ENCODE measurements at places on chromosomes 7 and 10.

- no peak for DNase-seq
Observed at GRCh38 chr10:94046098-94046497, 52.4 kb downstream of the PLCE1 start.

DNA sequence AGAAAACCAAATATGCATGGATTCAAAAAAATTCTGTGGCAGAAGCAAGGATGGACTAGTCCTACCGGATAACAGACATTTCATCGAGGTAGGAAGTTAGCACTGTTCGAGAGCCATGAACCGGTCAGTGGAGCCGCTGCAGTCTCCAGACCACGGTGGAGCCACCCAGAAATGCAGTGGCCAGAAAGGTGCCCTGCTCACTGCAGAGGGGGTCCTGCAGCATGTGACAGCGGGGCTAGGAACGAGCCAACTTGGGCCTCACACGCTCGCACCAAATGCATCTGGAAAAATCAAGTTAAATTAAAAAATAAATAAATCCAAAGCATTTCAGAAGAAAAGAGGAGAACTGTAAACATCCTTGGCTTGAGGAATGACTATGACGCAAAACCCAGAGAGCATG lies 13.1 kb upstream of the CFAP46 start:
- no peak for DNase-seq

DNA sequence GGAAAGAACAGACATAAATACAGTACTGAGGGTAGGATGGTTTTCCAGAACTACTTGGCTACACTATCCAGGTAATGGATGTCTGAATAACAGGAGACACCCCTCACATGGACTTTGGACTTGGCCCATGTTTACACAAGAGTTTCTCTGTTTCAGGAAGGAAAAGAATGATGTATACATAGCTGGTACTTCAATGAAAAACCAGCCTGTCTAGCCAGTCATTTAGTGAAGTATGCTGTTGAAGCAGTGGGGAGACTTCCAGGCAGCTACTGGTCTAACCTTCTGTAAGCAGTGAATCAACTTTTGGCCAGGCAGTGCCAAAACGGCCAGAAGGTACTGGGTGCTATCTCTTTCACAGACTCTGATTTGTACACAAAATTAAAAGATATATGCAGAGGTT lies 135.0 kb downstream of the MBL2 start:
- DNase-seq = no peak

GRCh38 chr7:74575083-74575784 lies 82.3 kb upstream of the GTF2I start:
- peak; percentile 52 for DNase-seq

DNA sequence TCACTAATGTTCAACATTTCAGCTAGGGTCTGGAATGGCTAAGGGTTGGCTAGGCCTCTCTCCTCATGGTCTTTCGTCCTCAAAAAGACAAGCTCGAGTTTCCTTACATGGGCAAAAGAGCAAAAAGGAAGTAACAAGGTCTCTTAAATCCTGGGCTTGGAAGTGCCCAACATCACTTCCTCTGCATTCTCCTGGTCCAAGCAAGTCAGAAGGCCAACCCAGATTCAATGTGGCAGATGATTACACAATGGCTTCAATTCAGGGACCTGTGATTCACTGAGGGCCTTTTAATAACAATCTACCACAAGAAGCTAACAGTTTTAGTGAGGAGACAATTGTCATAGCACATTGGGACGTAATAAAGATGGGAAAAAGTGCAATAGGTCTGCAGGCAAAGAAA lies 4.4 kb upstream of the NUP205 start:
- no peak for DNase-seq

DNA sequence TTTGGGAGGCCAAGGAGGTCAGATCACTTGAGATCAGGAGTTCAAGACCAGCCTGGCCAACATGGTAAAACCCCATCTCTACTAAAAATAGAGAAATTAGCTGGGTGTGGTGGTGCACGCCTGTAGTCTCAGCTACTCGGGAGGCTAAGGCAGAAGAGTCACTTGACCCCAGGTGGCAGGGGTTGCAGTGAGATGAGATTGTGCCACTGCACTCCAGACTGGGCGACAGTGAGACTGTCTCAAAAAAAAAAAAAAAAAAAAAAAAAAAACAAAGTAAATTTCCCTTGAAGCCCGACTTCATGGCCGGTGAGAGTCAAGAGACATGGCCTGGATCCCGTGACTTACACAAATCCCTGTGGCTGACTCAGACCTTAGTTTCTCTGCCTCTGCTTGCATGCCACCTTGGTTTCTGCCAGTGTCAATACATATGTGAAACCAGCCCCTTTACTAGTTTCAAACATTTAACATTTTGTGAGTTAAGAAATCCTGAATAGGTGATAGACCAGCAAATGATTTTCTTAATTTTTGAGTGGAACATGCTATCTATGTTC lies 62.8 kb downstream of the ZEB1 start:
- DNase-seq = peak; percentile 63

GRCh38 chr7:130398526-130399090 lies 18.3 kb downstream of the CPA1 start:
- DNase-seq = no peak

DNA sequence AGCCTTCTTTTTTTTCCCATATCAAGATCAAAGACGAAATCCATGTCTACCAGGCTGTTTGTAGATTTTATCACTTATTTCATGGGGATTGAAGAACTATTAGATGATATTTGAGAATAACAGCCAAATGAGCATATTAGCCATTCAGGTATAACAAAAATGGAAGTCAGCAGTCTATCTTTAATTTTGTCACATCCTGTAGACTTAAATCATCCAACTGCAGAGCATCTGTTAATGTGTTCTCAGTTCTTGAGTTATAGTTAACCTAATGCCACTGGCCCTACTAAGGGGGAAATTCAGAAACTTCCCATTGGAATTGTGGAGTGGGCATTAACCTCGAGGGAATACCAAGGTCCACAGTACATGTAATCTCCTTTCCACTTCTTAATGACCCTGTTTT lies 380.1 kb downstream of the CNTNAP2 start:
- DNase-seq = no peak

DNA sequence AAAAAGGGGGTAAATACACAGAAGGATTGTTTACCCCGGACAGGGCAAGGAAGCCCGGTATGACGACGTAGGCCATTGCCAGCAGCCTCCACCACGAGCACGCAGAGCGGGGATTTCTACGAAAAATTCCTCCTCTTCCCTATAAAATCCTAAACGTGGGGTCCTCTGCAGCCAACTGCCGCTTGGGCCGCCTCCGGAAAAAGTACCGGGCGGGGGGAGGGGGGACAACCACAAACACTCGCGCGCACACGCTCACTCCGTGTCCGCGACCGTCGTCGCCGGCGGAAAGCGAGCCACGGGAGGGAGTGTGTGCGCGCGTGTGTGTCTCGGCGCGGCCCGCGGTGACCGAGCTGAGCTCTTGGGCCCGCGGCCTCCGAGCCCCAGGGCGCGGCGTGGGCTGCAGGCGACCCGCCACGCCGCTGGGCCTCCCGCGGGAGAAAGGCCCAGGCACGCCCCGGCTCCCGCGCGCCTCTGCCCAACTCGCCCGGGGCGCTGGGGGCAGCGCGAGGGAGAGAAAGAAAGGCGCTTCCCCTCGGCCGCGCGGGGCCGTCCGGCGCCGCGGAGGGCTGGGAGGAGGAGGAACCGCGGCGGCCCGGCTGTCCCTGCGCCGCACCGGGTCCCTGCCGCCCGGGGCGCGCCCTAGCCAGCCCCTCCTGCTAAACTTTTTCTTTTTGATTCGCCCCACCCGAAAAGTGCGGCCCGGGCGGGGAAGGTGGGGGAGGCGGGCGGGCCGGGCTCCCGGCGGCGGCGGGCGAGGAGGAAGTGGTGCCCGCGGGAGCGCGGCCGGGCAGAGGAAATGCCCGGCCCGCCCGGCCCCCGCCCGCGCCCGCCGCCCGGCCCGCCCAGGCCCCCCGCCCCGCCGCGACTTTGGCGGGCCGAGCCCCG lies 1.5 kb downstream of the CTBP2 start:
- peak; percentile 44 for DNase-seq

DNA sequence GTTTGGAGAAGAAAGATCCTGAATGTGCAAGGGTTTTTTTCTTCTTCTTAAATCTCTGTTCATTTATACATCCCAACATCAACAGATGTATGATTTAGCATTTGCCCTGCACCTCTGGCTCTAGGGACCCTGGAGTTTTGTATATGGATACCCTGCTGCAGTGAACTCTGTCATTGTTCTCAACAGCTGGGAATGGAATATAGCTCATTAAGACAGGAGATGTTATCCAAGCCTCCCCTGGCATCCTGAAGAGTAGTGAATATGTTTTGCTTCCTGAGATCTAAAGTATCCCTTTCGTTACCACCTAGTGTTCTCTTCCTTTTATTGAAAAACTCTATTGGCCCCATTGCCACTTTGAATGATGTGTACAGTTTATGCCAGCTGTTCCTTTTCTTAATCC lies 275.9 kb downstream of the EXOC4 start:
- DNase-seq = no peak

- peak; percentile 27 for DNase-seq
Observed at GRCh38 chr10:93992400-93993030, 1.2 kb upstream of the PLCE1 start.

DNA sequence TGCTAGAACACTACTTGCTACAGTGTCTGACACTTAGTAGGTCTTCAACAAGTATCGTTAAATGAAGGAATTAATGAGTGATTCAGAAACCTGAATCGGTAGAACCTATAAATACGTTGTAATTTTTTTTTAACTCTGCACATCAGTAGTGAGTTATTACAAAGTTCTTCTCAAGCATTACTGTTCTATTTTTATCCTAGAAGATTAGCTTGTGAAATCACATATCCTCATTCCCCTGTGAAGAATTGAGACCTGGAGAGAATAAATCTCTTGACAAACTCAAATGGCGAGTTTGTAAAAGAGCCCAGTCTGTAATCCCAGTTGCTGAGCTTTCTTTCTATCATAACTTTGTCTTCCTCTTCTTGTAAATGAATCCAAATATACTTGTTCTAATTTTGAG lies 34.7 kb downstream of the HYAL4 start:
- DNase-seq = no peak
